ENCODE measurements at places on chromosomes 13 and 19.

DNA sequence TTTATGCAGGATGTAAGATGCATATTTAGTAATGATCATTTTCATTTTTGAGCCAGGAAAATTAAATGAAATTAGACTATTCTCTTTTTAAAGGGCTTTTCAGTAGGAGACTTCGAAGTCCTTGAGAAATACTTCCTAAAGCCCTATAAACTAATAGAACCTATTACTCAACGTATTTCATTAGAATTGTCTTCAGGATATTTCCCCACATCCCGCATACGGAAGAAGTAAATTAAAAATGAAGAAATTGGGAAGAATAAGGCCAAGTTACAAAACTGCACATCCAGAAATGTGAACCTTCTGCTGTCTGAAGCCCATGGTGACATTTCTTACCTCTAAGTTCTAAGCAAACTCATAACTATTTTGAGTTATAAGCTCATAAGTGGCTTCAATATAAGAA is 66.5 kb downstream of the RXFP2 start:
- no peak for DNase-seq

DNA sequence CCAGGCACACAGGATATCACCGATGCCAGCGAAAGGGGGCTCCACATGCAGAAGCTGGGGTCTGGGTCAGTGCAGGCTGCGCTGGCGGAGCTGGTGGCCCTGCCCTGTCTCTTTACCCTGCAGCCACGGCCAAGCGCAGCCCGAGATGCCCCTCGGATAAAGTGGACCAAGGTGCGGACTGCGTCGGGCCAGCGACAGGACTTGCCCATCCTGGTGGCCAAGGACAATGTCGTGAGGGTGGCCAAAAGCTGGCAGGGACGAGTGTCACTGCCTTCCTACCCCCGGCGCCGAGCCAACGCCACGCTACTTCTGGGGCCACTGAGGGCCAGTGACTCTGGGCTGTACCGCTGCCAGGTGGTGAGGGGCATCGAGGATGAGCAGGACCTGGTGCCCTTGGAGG is 7.2 kb downstream of the NCAN start:
- DNase-seq: no peak

DNA sequence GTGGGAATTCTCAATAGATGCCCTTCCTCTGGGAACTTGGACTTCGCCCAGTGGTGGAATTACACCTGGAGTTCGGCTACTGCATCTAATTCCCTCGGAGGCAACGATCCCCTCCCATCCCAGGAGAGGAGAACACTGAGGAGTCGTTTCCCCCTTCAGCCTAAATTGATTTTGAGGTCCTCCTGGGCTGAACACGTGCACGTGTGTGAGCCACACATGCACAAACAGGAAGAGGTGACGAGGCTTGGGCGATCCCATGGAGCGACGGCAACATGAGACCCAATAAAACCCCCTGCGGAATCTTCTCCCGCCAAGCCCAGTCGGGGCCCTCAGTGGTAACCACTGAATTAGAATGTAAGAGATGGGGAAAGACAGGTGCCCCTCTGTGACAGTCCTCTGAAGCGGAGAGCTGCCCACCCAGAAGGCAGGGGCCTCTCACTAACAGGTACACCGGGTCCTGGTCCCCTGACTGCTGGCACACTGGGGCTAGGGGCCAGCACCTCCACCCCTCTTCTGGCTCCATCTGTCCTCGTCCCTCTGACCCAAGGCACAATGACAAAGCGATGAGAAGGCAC is 4.5 kb downstream of the MLLT1 start:
- no peak for DNase-seq

DNA sequence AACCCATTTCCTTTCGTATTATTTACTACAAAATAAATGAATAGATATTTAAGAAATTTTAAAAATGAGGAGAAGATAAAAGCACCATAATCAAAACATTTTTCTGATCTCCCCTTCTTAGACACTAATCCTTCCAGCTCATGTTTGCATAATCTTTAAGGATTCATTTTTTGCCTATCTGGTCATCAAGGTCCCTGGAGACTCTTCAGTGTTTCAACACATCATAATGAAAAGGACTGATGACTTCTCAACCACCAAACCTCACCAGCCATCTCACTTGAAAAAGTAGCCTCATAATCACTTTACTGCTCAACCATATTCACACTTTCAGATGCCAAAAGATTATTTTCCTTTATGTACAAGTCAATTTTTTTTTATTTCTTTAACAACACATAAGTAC is 80.1 kb downstream of the DCLK1 start:
- DNase-seq: no peak

DNA sequence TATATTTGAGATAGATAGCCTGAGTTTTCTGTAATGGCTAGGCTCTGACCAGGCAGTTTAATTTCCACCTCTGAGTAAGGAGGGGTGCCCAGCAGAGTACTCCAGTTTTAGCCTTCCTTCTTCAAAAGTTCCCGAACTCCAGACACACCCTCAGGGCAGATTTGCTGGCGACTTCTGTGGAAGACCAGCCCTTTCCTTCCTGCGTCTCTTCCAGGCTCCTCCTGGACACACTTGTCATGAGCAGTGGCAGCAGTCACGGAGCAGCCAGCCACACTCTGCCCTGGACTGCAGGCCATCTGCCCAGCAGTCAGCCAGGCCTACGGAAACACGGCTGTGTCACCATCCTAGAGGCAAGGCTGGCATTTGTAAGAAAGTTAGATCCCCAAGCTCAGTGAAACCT is 6.6 kb upstream of the FLT1 start:
- DNase-seq: no peak

GRCh38 chr19:11693505-11694499 is 44.9 kb downstream of the ZNF823 start:
- DNase-seq: no peak

GRCh38 chr13:97346561-97347254 is 87.3 kb upstream of the RAP2A start:
- DNase-seq: no peak

GRCh38 chr13:44818016-44818415 is 171.3 kb downstream of the NUFIP1 start:
- DNase-seq: no peak

Data from GM12892 (cell line).